ENCODE measurements at places on chromosomes 13 and 19. TPM values are rescaled to one million over a fixed set of nuclear protein-coding genes. Genes with fewer than 3 reads are reported as not detected.

DNA sequence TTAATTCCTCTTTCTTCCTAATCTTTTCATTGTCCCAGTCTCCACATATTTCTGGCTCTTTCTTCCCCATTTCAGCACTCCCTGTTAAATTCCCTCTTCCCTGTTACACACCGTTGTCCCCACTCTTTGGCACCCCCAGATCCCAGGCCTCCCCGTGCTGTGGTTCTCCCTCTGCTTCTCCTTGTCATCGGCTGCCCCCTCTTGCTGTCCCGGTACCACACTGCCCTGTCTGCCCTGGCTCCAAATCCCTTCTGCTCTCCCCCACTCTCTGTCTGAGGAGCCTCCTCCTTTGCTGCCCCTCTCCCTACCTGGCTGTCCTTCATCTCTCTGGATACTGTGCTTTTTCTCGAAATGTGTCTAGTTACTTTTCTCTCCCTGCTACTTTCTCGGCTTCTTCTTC lies 983 bp downstream of the ZNF415 start:
- DNase-seq: no peak

- DNase-seq: no peak
These were observed 2.0 kb downstream of the GJB2 start for GRCh38 chr13:20190481-20191310.

Gene LAIR1
- not detected for total RNA-seq

Gene PALM3
- 0.32 TPM for total RNA-seq

GRCh38 chr19:14091813-14092462 lies 1.4 kb upstream of the SAMD1 start:
- no peak for DNase-seq

GRCh38 chr13:52411629-52412028 lies 5.7 kb upstream of the THSD1 start:
- no peak for DNase-seq

- DNase-seq: no peak
These were observed 39.4 kb downstream of the IER2 start for GRCh38 chr19:13189600-13189999.

DNA sequence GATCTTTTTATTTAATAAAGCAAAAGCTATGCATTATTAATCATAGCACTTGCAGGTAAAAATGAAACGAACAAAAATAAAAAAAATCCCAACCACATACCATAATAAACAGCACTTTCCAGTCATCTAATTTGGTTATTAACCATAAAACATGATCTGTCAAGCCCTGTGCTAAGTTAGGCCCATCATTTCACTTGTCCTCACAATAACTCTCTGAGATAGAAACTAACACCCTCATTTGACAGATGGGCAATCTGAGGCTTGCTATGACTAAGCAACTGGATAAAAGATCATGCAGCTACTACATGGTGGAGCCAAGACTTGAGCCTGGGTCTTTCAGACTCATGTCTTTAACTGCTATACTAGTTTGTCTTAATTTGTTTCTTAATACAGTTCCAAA lies 21.8 kb downstream of the PROSER1 start:
- DNase-seq: no peak

Gene IGFL2
- total RNA-seq: not detected

Measured in pulmonary artery endothelial cell (primary cell).